Esophagus (tissue), 2 donors: ENCODE measurements at places on chromosomes 3 and 15. TPM values are rescaled to one million over a fixed set of nuclear protein-coding genes. Genes with fewer than 3 reads are reported as not detected.

CTDSPL gene
- 7.6 TPM for polyA plus RNA-seq

CPNE9 gene
- polyA plus RNA-seq, result 0.05 TPM

ZNF662 gene
- 5.2 TPM for polyA plus RNA-seq

BUB1B gene
- 5.8 TPM for polyA plus RNA-seq

ROBO1 gene
- polyA plus RNA-seq, result 12.0 TPM

UCN2 gene
- polyA plus RNA-seq, result 7.2 TPM

EFHB gene
- polyA plus RNA-seq, result 1.7 TPM

OXTR gene
- polyA plus RNA-seq, result 1.4 TPM

P2RY14 gene
- polyA plus RNA-seq, result 9.2 TPM

ZNF385D gene
- 0.39 TPM for polyA plus RNA-seq

AGBL1 gene
- polyA plus RNA-seq, result 0.01 TPM

CYP1A2 gene
- polyA plus RNA-seq, result 0.06 TPM

TSEN2 gene
- polyA plus RNA-seq, result 15.3 TPM

KY gene
- 0.08 TPM for polyA plus RNA-seq

TEX55 gene
- not detected for polyA plus RNA-seq

GATM gene
- polyA plus RNA-seq, result 15.7 TPM

LRRC31 gene
- polyA plus RNA-seq, result not detected

SNTN gene
- not detected for polyA plus RNA-seq

ZNF660 gene
- 0.31 TPM for polyA plus RNA-seq

FEZF2 gene
- not detected for polyA plus RNA-seq

POTEB gene
- polyA plus RNA-seq, result not detected

CFAP20DC gene
- polyA plus RNA-seq, result 14.1 TPM

GCHFR gene
- 42.9 TPM for polyA plus RNA-seq

MAN2A2 gene
- polyA plus RNA-seq, result 15.8 TPM

EPB42 gene
- polyA plus RNA-seq, result not detected

AP3S2 gene
- 6.0 TPM for polyA plus RNA-seq

ARHGEF3 gene
- polyA plus RNA-seq, result 13.2 TPM

FETUB gene
- 3.3 TPM for polyA plus RNA-seq

SLC6A6 gene
- 2.5 TPM for polyA plus RNA-seq

CLRN1 gene
- polyA plus RNA-seq, result not detected

FSTL1 gene
- polyA plus RNA-seq, result 5.4 TPM

C2CD4A gene
- 0.13 TPM for polyA plus RNA-seq

SYNM gene
- polyA plus RNA-seq, result 20.3 TPM

TXNRD3 gene
- polyA plus RNA-seq, result 5.5 TPM

PLA2G4F gene
- polyA plus RNA-seq, result 12.9 TPM

CYP1A1 gene
- 0.08 TPM for polyA plus RNA-seq

VPS39 gene
- 31.7 TPM for polyA plus RNA-seq

LRRN1 gene
- polyA plus RNA-seq, result 0.18 TPM
